Neural crest cell (in vitro differentiated cells): ENCODE measurements at places on chromosomes 12 and 14.

- H3K27ac ChIP-seq = no peak overlapping the region
- no peaks in the 10 kb centered on the region for H3K27me3 ChIP-seq
- H3K4me3 ChIP-seq = no peak overlapping the region
- peaks cover 51% of the 10 kb centered on the region for H3K4me1 ChIP-seq
- no peak for DNase-seq
- H3K36me3 ChIP-seq = no peaks in the 10 kb centered on the region
Observed at GRCh38 chr14:56215180-56215579, 97.0 kb downstream of the PELI2 start.

- peaks cover 3% of the 10 kb centered on the region for H3K27me3 ChIP-seq
- no peak overlapping the region for H3K27ac ChIP-seq
- no peak overlapping the region for H3K4me3 ChIP-seq
- no peaks in the 10 kb centered on the region for H3K4me1 ChIP-seq
Observed at GRCh38 chr12:13362260-13362841, 165.8 kb downstream of the EMP1 start.

DNA sequence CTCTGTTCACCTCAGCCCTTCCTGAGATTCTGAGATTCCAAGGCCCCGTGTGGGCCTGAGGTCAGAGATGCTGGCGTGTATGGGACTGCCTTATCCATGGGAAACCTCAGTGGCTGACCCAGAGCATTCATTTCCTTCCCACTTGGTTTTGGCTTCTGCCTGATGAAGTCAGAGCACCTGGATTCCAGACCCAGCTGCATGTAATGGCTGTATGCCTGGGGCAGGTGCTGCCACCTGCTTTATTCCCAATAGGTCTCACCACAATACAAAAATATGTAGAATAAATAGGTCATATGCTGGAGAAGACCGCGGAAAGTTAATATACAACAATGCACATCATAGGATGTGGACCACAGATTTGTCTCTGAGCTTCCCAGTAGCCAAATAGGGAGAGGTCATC lies 25.6 kb downstream of the FIGNL2 start:
- H3K27me3 ChIP-seq = peaks cover 3% of the 10 kb centered on the region
- peaks cover 19% of the 10 kb centered on the region for H3K4me1 ChIP-seq
- DNase-seq = no peak
- no peak overlapping the region for H3K27ac ChIP-seq

GRCh38 chr14:61930101-61930857 lies 168.1 kb downstream of the SNAPC1 start:
- no peaks in the 10 kb centered on the region for H3K27me3 ChIP-seq
- H3K4me3 ChIP-seq = no peak overlapping the region
- no peaks in the 10 kb centered on the region for H3K36me3 ChIP-seq

DNA sequence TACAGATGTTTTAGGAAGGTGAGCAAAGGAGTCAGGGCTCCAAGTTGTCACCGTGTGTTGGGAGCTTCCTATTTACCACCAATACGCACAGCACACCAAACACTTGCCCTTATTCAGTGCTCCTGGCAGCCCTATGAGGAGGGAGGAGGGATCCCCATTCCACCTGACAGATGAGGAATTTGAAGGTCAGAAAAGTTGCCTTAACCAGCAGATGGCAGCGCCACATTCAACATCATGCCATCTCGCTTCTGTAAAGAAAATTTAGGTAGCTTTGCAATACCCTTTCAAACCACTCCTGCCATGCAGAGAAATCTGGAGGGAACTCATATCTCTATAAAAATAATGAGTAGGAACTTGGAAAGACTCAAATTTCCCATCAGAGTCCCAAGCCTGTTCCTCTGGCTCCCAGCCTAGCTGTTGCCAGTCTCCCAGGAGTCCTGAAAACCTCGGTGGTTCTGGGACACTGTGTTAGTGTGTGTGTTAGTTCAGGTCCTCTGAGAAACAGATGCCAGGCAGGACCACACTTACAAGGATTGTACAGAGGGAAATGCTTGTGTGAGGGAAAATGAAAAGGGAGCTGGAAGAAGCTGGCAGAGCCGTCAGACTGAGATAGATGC lies 410.5 kb downstream of the MED13L start:
- H3K4me3 ChIP-seq = no peak overlapping the region
- H3K27me3 ChIP-seq = peaks cover 41% of the 10 kb centered on the region
- H3K4me1 ChIP-seq = peaks cover 7% of the 10 kb centered on the region
- no peak overlapping the region for H3K27ac ChIP-seq
- no peaks in the 10 kb centered on the region for H3K36me3 ChIP-seq
